ENCODE measurements at places on chromosomes 5 and 9.

DNA sequence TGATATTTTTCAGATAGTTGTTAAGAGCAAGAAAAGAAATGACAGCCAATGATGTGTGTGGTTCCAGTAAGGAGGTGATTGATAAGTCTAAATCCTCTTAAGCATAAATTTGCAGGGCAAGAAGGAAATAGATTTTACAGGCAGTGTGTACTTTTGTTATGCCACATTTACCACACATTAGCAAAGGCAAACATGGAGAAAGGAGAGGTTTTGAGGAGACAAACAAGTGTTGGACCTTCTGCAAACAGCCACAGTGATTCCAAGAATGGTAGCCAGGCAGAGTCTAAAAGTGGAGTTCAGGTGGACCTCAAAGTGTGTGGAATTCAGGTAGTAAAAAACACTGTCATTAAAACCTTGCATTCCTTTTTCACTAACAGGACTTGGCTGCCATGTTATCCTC, 295.9 kb upstream of the ITGA1 start:
- DNase-seq, result peak; percentile 97

DNA sequence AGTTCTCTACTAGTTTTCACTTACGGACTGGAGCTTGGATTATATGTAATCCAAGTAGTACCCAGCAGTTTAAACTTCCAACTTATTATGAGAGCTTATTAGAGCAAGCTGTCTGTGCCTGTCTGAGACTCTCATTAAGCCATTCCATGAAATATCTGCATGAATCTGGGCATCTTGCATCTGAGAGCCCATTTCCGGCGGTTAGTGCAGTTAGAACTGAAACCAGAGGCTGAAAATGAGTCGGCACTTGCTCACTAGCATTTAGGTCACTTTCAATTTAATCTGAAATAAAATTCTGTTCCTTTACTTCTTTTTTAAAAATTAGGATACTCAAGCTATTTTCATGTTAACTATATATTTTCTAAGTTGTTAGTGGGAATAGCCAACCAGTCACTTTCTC, 102.2 kb downstream of the MEGF10 start:
- no peak for DNase-seq

DNA sequence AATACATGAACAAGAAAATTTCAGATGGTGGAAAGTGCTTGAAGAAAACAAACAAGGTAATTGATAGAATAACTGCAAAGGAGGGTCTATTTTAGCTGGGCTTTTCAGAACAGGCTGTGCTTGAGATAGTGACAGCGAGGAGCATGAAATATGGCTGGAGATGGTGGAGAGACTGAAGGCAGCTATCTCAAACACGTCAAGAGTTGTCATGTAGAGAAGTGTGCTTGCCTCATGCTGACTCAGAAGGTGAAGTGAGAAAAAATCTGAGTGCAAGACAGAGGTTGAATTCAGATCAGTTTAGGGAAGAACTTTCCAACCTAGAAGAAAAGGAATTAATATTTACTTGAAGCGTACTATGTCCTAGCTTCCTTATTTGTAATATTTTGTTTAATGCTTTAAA, 115.5 kb upstream of the RANBP3L start:
- no peak for DNase-seq

GRCh38 chr5:173538654-173539053, 77.8 kb downstream of the BOD1 start:
- DNase-seq, result no peak

DNA sequence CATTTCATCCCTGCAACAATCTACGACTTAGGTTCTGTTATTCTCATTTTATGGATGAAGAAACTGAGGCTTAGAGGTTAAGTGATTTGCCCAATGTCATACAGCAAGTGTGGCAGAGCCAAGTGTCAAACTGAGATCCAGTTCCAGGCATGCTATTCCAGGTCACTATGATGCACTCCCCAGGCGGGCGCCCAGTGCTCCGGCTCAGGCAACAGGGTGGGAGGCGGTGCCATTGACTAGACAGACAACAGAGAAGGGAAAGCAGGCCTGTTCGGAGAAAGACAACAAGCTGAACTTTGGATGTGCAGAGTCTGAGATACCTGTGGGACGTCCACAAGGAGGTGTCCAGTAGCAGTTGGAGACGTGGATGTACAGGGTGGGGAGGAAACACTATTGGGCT, 10.8 kb upstream of the DDX41 start:
- no peak for DNase-seq

- no peak for DNase-seq
Observed at GRCh38 chr9:136002881-136003280, 41.7 kb upstream of the UBAC1 start.

GRCh38 chr5:53397141-53397757, 83.2 kb upstream of the FST start:
- no peak for DNase-seq

DNA sequence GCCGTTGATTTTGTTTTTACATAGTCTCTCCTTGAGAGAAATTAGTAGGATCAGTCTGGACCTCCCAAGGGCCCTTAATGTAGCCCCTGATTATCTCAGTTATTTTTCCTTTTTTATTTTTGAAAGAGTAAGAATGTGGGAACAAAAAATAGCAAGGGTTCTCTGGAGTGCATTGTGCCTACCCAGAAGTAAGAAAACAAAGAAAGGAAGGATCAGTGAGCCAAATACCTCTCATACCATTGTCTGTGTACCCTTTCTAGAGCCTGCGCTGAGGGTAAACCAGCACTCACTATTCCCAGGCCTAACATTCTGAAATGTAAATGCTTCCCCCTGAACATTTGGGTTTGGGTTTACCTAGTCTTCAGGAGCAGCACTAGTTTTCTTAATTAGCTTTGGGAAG, 213.0 kb upstream of the TARS1 start:
- no peak for DNase-seq

- DNase-seq, result no peak
Observed at GRCh38 chr9:124293718-124294506, 36.2 kb downstream of the NEK6 start.

DNA sequence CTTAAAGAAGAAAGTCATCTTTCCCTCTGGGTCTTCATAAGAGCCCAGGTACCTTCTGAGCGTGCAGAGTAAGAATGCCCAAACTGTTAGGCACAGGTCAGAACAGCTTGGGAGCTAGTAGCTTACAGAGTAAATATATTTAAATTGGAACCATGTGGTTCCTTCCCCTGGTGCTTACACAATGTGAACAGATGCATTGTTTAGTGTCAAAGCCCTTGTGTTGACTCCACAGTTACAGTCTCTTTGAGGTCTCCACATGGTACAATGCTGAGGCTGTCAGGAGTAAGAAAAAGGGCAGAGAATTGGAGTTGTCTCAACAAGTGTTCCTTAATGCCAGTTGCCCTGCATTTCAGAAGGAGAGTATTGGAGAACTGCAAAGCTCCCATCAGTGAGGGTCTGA, 188.5 kb downstream of the PAPPA start:
- no peak for DNase-seq

- no peak for DNase-seq
Observed at GRCh38 chr5:136764601-136765000, 399.3 kb upstream of the TRPC7 start.

- no peak for DNase-seq
Observed at GRCh38 chr5:116436674-116437350, 137.8 kb downstream of the SEMA6A start.

GRCh38 chr9:6897207-6897822, 139.5 kb downstream of the KDM4C start:
- DNase-seq, result no peak

DNA sequence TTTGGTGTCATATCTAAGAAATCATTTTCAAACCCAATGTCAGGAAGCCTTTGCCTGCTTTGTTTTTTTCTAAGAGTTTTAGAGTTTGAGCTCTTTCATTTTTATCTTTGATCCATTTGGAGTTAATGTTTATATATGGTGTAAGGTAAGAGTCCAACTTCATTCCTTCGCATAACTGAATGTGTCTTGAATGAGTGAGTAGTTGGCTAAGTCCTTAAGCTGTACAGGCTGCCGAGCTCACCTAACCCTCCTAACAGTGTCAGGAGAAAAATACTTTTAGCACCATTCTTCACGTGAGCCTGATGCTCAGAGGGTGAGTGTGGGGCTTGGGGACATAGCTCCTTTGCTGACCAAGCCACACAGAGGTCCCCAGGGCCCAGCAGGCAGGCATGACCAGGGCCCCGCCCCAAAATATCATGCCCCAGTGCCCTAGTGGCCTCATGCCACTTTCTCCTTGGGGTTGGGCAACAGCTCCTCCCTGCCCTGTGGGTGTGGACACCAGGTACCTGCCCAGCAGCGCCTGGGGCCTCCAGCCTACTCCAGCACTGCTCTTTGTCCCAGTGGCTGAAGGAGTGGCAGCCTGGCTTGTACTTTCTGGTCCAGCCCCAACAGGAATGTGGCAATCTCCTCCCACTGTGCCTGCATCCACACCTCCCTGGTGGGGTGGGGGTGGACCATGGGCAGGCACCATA, 17.2 kb downstream of the PPARGC1B start:
- no peak for DNase-seq

DNA sequence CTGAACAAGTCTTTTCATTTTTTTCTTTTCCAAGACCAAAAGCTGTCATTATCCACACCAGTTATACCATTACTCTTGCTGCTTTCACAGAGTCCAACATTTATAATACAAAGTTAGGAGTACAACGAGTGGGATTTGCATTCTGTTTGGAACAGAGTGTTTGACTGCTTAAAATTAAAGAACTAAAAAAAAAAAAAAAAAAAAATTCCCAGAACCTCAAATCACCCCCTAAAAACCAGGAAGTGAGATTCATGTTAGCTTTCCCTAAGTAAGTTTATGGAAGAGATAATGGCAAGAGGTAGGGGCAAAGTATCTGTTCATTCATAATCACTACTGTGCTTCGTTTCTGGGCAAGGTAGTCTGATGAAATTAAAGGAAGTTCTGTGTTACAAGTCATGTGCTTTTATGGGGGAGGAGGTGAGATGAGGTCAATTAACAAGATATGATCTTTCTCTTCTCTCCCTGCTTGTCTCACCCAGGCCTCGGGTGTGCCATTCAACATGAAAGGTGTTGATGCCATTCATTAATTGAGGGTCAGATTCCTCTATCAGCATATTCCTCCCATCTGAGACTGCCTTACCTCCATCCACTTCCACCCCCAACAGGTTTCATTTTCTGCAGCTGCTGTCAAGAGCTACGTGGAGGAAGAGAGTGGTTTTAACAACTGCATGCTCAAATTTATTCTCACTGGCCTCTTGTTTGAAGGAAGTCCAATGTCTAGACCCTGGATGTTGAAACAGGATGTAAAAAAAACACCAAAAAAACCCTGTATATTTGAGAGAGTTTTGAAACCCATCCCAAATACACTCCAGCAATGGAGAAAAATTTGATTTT, 58.1 kb downstream of the MARCHF3 start:
- DNase-seq, result no peak

GRCh38 chr9:122695696-122696095, 20.8 kb downstream of the OR1L3 start:
- DNase-seq, result no peak

- no peak for DNase-seq
Observed at GRCh38 chr5:91090995-91091394, 292.1 kb downstream of the ARRDC3 start.

GRCh38 chr5:31614151-31615020, 24.5 kb upstream of the PDZD2 start:
- no peak for DNase-seq

GRCh38 chr5:176153741-176154140, 84.5 kb upstream of the SIMC1 start:
- DNase-seq, result no peak

DNA sequence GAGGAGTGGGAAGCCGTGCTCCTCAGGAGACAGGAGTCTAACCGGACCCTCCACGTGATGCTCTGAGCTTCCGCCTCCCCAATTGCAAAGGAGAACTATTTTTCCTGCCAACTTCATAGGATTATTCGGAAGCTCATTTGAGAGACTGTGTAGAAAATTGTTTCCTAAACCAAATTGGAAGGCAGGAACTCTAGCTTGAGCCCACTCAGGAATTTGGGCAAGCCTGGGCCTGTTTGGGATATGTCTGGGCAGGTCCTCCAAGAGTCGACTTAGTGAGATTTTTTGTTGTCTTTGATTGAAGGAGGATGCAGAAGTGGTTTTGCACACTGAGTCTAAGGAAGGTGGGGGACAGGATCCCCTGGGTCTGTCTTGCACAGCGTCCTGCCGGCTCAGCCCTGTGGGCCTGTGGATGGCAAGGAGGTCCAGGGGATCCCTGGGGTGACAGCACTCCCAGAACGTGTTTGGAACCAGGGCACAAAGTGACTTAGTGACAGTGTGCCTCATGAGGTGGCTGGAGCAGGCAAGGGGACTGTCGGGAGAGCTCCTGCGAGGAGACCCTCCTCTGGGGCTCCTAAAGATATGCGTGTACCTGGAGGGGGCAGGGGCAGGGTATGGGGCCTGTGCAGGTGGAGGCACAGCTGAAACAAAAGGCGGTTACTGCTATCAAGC, 283.3 kb downstream of the NSG2 start:
- peak; percentile 3 for DNase-seq

DNA sequence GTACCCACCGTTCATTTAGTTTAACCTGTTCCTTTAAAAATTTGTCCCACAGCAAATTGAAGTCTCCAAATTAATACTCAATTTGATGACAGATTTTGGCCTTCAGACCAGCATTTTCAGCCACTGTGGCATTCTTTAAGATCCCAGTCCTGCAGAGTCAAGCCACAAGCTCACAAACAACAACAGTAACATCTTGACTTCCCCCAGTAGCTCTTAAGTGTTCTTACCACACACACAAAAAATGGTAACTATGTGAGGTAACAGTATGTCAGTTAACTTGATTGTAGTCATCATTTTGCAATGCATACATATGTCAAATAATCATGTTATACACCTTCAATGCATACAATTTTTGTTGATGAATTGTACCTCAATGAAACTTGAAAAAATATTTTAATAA, 247.9 kb downstream of the LURAP1L start:
- no peak for DNase-seq

GRCh38 chr5:151671950-151672349, 14.8 kb downstream of the SPARC start:
- no peak for DNase-seq

- no peak for DNase-seq
Observed at GRCh38 chr9:98879094-98879962, 64.4 kb upstream of the COL15A1 start.

DNA sequence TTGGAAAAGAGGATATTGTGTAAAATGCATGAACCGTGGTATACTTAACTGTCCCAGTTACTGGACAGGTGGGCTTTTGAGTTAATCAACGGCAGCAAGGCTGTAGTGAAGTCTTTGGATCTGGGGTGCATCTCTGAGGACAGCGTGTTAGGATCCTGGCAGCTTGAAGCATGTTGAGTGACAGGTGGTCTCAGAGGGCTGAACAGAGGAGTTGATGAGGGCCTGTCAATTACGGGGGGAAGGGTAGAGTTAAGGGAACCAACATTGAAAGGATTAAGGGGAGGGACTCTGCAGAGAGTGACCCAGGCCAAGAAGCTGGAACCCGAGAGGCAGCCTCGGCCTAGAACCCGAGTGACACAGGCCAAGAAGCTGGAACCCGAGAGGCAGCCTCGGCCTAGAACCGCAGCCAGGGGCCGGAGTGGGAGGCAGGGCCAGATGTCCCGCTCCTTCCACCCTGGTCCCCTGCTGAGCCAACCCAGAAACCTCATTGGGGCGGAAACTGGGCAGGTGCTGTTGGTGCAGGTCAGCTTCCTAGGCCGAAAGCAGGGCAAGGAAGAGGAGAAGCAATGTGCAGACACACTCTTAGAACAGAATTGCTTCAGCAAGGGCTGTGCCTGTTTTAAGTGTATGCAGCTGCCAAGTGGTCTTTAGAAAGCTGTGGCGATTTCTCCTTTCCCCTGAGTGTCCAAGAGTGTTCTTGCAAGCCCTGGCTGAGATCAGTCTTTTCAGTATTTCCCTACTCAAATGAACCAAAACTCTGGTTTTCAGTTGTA, 62.0 kb downstream of the ANKRD33B start:
- no peak for DNase-seq

All from DMS79 treated with DMSO at 0.1 percent for 48 hours (cell line).